Stimulated activated CD4-positive, alpha-beta T cell treated with anti-CD3 and anti-CD28 coated beads, Interleukin-1b, Interleukin-23, amount 100 ng/mL, for 1 hour (primary cell): ENCODE measurements at places on chromosomes 2 and 18.

DNA sequence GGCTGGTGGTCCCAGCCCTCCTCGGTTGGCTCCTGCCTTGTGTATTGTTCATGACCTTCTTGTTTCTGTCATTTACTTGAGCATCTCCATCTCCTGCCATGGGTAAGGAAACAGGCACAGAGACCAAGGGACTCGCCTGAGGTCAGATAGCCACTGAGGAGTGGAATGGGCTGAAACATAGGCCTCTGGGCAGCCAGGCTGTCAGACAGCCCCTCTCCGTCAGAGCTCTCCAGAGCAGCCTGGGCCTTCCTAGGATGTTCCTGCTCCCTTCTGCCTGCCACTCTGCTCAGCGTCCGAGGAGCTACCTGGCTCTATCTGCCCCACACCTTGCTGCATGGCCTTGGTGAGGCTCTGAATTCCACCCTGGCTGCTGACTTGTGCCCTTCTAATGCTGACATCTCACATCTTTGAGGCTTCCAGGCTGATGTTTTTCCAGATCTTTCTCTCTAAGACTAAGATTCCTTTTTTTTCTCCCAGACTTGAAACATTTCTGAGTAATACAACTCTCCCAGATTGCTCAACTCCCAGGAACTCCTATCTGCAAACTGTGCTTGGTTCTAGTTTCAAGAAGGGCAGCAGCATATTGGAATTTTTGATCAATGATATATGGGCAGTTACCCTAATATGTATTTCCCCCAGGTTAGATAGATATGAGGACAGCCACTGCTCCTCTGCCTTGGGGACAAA is 67.7 kb downstream of the MCFD2 start:
- no peak for DNase-seq

DNA sequence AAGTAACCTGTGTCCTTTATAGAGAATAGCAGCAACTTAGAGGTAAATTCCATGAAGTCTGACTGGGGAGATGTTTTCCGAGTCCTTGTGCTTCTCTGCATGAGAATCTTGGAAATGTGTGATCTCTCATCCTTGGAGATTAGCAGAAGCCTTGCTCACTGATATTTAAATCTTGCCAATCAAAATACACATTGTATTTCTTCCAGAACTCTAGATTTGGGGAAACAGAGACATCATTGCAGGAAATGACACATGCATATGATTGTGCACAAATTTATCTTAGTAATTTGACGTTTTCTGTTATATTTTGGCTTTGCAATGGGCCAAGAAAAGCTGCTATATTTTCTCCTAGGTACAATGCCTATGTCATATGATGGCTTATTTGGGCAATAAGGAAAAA is 182.6 kb downstream of the ZNF804A start:
- DNase-seq: no peak

- no peak for DNase-seq
Measured at GRCh38 chr18:43534511-43534910, 257.2 kb upstream of the SYT4 start.

- no peak for DNase-seq
Measured at GRCh38 chr2:137675584-137676327, 288.5 kb upstream of the HNMT start.

- no peak for DNase-seq
Measured at GRCh38 chr2:221649051-221649775, 77.1 kb upstream of the EPHA4 start.
